ENCODE measurements at places on chromosomes 4 and X.
A peak's percentile ranks its signal among the peaks of the same experiment; 100 is the strongest.

DNA sequence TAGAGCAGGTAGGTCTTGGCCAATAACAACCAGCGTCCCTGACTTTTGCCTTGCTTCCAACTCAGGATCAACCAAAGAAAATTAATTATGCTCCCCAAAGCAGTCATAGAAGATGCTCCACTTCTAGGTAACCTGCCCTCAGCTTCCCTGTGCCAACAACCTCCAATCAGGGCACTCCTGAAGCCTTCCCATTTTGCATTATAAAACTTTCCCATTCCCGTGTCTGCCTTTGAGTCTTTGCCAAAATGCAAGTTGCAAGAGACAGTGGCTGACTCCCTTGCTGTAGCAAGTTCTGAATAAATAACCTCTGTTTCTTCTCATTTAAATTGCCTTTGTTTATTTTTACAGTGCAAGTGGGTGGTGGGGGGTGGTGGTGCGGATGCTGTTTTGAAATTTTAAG, 418.0 kb downstream of the PACRGL start:
- DNase-seq, result no peak

- DNase-seq, result no peak
These were observed 29.1 kb downstream of the SPARCL1 start for GRCh38 chr4:87500092-87500462.

GRCh38 chrX:110133735-110134370, 130.9 kb downstream of the TMEM164 start:
- no peak for DNase-seq

DNA sequence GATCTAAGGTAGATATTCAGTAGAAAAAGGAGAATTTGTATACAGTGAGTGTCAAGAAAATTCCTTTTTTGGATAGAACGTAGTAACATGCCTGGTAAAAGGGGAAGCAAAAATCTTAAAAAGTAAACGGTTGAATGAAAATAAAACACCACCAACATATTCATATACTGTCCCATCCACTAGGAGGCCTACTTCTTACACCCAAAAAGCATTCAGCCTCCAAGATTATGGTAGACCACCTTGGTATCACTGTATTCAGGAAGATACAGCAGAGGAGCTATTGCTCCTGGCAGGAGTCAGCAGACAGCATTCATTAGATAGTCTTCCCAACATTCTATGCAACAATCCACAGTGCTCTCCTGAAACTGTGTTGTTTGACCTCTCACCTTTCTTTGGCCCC, 274.6 kb upstream of the MAGEB2 start:
- no peak for DNase-seq

GRCh38 chrX:37454537-37455285, 105.5 kb downstream of the PRRG1 start:
- DNase-seq, result peak; percentile 28

DNA sequence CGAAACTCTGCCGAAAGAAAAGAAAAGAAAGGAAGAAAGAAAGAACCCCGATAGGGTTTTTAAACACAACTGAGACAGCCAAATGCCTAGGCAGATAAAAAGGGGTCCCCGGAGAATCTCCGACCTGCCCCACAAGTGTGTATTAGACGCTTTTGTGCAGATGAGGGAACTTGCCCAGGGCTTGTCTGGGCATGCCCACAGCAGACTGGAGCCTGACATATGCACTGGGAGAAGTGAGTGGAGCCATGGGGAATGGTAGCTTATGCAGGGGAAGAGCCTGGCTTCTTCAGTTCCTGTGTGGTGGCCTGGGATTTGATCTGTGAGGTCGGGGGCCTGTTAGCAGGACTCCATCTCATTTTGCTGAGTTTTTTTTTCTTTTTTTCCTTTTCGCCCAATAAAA, 199.0 kb downstream of the GPC3 start:
- DNase-seq, result no peak

GRCh38 chr4:140662082-140662869, 93.5 kb upstream of the UCP1 start:
- peak; percentile 67 for DNase-seq

GRCh38 chrX:37692918-37693317, 7.3 kb downstream of the XK start:
- no peak for DNase-seq

DNA sequence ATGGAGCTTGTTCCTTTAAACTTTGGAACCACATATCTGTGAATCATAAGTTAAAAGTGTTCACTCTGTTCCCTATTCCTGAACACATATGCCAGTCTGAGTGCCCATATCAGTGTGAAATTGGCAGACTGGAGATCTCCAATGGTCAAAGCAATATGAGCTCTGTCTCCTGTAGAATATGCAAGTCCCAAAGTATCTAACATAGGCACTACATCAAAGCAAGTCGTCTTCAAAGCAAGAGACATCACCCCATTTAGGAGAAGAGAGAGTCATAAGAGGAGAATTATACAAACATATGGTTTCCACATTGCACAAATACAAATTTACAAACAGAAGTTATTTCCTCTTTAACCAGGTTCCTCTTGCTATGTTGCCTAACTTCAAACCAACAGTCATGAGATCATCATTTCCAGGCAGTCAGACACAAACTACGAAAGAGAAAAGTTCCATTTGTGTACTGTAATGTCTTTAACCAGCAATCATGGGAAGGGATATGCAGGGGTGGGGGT, 9.9 kb upstream of the GK start:
- peak; percentile 86 for DNase-seq

- no peak for DNase-seq
These were observed 394.7 kb downstream of the PPP3CA start for GRCh38 chr4:100952590-100952989.

GRCh38 chrX:29044423-29045184, 457.4 kb downstream of the IL1RAPL1 start:
- peak; percentile 3 for DNase-seq

DNA sequence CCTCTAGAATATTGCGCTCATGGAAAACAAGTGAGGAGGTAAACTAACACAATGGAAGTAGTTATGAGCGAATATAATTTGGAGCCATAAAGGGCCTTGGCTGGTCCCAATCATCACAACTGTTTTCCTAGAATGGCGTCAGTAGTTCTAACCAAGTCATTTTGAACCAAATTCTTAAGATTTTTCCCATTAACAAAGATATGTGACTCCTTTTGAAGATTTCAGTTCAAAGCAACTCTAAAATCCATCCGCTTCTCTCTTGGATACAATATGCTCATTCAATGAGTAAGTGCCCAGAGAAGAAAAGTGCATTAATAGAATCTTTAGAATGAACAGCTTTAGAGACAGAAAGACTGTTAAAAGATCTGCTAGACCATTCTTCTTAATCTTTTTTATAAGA, 19.6 kb upstream of the MYOZ2 start:
- no peak for DNase-seq

DNA sequence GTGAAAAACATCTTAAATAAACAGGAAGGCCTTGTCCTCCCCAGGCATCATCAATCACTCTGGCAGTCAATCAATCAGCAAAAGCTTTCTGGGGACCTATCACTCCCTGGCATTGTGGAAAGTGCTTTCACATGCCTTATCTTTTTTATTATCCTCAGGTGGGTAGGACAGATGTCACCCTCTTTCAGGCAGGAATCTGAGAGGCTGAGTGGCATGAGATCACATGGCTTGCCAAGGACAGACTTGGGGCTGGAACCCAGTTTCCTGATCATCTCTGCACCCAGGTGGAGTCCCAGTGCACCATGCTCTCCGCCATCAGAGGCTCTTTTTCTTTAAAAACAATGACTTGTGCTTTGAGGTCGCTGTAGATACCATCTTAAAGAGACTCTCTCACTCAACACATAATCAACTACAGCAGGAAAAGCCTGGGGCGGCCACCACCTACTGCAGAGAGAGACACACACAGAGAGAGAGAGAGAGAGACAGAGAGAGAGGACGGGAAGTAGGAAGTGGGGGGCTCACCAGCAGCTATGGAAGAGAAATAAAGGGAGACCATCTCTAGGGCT, 282.7 kb downstream of the PTTG2 start:
- no peak for DNase-seq

GRCh38 chr4:137422666-137423065, 109.6 kb downstream of the PCDH18 start:
- DNase-seq, result no peak

GRCh38 chrX:110156167-110156754, 153.3 kb downstream of the TMEM164 start:
- no peak for DNase-seq
